ENCODE measurements at places on chromosomes 7 and 10. TPM values are rescaled to one million over a fixed set of nuclear protein-coding genes. Genes with fewer than 3 reads are reported as not detected.

CPED1 gene
- total RNA-seq, result not detected

CYP2C19 gene
- total RNA-seq, result not detected

BCAP29 gene
- 38.0 TPM for total RNA-seq

FXYD4 gene
- total RNA-seq, result not detected

TUBAL3 gene
- 0.33 TPM for total RNA-seq

CYCS gene
- 233 TPM for total RNA-seq
